ENCODE measurements at places on chromosomes 7 and 10. TPM values are rescaled to one million over a fixed set of nuclear protein-coding genes. Genes with fewer than 3 reads are reported as not detected.

LRMDA gene
- 2.1 TPM for total RNA-seq

CALML3 gene
- not detected for total RNA-seq

HMX2 gene
- total RNA-seq = 0.35 TPM

DNA sequence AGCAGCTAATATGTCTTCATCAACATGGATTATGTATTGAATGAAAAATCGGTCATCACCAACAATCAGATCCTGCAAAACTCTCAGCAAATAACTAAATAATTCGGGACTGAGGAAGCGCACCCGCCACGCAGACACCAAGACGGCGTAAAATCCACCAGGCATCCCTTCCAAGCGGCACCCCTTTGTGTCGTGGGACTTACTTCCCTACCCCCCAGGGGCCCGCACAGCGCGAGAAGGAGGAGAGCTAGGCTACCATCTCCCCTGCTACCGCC, 721 bp downstream of the ARL3 start:
- DNase-seq = no peak

- no peak for DNase-seq
Measured at GRCh38 chr10:112298581-112298980, 15.4 kb downstream of the TECTB start.

GRCh38 chr10:102109166-102110116, 10.7 kb downstream of the LDB1 start:
- no peak for DNase-seq

DNA sequence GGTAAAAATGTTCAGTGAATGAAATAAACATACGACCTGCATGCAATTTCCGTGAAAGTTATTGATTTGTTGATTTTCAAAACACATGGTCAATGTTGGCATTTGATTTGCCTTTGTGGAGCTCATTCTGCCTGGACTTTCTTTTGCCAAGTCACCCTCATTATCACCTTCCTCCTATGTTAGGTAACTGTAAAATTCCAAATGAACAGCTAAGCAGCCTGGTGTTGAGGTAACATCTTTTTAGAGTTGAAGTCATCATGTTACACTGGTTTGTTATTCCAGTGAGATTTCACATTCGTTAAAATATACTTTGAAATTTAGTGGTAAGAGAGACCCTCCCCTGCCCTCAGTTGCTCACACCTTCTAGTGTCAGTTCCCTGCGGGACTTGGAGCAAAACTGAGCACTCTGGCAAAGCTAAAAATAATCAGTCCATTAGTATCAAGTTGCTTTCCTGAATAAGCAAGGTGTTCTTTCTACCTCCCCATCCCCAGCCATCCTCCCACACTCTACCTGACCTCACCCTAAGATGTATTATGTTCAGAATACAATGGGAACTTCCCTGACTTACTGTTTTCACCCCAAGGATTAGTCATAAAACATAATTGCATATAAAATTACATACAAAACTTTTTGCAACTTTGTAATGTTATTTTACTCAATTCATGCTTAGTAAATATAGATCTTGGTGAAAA, 283.3 kb upstream of the SEMA3A start:
- DNase-seq = no peak

GRCh38 chr7:14085901-14086300, 96.4 kb upstream of the ETV1 start:
- DNase-seq = no peak

DNA sequence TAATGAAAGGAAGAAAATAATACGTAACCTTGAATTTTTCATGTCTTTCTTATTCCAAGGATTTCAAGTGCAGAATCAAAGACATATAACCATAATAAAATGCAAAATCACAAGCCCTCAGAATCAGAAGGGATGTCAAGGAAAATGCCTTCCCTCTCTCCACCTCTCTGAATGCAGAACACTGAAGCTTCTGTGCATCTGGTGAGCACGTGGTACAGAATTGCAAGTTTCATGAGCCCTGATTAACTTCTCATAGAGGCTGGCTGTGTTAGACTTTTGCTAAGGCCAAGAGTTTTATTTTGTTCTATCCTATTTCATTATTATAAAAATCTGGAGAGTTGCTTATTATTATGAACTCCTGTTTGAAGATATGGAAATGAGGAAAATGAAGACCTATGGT, 533.7 kb upstream of the POM121L12 start:
- DNase-seq = no peak

DNA sequence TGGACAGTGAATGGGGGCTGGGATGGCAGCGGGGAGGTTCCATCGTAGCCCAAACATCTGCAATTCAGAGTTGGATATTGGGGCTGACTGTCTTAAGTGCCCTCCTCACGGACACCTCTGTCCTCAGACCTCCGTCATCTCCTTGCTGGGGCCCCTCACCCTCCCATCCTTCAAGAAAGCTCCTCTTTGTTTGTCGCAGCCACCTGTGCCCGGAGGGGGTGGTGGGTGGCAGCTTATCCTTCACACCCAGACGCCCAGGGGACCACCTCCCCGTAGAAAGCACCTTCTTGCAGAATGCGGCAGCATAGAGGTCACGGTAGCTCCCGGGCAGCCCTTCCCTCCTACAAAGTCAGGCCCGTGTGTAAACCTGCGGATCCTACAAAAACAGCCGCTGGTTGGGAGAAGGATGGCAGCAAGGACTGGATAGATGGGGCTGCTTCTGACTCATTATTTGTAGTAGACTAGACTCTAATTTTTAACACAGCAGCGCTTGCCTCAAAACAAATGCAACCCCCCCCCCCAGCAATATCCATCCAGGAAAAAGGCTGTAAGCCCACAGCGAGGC, 1.3 kb upstream of the PTPRN2 start:
- DNase-seq = no peak

DNA sequence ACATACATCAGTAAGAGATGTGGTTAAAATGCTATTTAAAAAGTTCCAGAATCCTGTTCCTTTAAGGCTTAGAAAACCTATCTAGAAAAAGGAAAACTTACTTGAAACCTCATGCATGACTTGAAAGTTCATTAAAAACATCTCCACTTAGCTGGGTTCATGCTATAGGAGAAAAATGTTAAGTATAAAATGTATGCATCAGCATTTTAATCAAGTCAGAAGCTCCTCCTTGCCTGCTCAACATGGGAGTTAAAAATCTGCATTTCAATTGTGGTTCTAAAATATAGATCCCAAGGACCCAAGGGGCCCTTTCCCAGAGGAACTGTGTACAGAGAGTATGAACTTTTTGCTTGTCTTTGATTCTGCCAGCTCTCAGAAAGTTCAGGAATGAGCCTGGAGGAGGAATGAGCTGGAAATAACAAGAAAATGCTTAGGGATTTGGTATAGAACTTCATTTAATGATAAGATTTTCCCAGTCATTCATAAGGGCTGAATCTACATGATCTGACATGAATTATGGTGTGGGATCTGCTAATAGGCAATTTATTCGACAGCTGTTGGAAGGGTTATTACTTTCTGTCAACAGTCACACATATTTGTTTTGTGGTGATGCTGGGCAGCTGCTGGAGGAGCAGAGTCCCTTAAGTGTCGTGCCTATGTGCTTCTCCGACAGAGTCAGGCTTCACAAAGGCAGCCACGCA, 85.6 kb upstream of the MTPN start:
- DNase-seq = no peak
